ENCODE measurements at places on chromosomes 7 and 10.

DNA sequence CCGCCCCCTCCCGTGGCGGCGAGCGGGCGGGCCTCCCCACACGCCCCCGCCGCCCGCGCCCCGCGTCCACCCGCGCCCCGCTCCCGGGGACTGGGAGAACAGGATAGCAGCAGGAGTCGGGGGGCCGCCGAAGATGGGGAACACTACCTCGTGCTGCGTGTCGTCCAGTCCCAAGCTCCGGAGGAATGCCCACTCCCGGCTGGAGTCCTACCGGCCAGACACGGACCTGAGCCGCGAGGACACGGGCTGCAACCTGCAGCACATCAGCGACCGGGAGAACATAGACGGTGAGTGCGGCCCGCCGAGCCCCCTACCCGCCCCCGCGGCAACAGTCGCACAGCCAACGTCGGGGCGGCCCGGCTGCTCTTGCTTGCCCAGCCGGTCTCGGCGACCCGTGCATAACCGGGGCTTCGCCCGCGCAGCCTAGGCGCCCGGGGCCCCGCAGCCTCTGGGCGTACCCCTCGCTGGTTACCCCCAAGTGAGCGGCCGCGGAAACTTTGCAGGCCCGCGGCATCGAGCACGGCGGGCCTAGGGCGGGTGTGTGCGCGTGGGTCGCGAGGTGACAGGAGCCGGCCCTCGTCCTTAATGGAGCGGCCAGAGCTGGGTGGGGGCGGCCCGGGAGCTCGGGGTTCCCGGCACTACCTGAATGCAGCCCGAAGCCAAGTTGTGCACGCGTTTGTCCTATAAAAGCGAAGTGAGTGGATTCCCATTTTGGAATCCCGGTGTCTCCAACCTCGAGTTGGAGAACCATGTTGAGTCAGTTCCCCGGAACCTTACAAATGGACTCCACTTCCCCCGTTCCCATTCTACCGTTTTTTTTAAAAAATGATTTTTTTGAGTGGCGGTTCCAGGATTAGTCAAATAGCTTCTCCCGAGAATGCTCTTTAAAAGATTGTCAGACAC lies 863 bp downstream of the CCNY start:
- DNase-seq, result no peak

DNA sequence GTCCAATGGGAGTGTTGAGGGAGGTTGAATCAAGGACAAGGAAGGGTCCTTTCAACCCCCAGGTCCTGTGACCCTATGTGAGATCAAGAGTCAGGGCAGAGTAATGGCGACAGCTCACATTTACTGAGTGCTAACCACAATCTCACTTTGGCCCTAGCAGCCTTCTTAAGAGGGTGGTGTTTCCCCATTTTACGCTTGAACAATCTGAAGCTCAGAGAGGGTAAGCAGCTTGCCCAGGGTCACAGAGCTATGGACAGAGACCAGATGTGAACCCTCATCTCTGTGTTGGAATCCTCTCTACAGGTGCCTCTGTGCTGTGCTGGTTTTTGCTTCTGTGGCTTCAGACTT lies 102.0 kb downstream of the GRK5 start:
- DNase-seq, result no peak

DNA sequence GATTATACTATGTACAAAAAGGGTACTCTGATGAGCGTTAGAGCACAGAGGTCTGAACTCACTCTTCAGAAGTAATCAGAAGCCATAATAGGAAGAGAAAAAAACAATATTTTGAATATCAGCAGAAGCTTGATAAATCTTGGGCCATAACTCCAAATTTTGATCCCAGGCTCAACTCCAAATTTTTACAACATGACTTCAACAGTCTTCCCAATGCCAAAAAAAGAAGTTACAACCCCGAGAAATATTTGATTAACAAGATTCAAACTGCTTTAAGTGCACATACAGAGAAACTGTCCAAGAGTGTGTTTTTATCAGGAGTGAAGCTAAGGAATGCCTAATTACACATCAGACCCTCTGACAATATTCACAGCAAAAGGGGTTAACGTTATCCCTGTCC lies 7.5 kb downstream of the MPP7 start:
- DNase-seq, result no peak

DNA sequence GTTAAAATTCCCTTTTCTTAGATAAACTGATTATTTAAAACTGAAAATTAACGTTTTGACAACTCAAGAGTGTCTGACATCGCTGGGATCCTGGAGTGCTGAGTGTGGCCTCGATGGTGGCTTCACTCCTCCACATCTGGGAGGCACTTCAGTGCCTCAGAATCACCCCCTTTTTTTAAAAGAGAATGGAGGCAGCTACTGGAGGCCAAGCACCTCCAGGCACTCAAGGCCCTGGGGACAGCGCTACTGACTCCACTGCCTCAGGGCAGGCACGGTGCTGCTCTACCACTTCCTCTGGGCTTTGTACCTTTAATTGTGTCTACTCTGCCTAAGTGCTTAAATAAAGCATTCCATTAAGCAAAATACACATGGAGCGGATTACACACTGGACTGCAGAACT lies 27.2 kb upstream of the NCAPG2 start:
- no peak for DNase-seq

GRCh38 chr10:62323751-62324150 lies 50.4 kb upstream of the ZNF365 start:
- no peak for DNase-seq

GRCh38 chr10:6014241-6014761 lies 37.0 kb upstream of the IL15RA start:
- DNase-seq, result peak; percentile 1

GRCh38 chr7:42714356-42714755 lies 197.5 kb downstream of the C7orf25 start:
- no peak for DNase-seq

- no peak for DNase-seq
These were observed 51.7 kb upstream of the CYTH3 start for GRCh38 chr7:6323967-6324701.

- DNase-seq, result no peak
These were observed 1.1 kb downstream of the RALA start for GRCh38 chr7:39624442-39624807.

- peak; percentile 38 for DNase-seq
These were observed 4.9 kb upstream of the DNTT start for GRCh38 chr10:96299383-96299782.

DNA sequence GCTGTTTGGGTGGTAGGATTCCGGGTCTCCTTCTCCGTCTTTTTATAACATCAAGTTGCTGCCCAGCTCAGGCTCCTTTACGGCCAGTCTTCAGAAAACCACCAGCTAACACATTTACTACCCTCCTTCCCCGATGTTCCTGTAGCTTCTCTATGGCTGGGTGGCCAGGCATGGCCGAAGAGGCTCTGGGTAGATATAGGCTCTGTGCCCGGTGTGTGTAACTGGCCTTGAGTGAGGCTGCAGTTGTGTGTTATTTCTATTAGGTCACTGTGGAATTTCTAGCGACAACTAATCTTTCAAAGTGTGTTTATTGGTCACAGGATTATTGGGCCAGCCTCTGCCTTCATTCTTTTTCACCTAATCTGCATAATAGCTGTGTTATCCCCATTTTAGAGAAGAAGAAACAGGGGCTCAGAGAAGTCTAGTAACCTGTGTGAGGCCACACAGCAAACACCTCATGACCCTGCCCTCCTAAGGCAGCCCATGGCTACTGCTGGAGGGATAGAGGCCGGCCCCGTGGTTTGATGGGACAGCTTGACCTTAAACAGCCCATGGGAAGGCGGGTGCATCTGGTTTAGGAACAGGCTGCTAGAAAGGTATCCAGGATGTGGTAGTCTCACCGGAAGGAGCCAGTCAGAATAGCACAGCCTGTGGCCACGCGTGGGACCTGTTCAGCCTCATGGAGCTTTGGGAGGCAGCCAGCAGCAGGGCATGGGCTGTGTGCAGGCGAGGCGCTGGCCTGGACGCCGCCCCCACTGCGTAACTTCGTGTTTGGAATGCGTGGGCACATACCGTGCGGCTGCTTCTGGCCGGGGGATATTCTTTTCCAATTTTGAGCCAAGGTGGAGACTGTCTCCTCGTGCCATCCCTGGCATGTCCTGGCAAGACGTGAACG lies 29.7 kb downstream of the HTRA1 start:
- peak; percentile 15 for DNase-seq

DNA sequence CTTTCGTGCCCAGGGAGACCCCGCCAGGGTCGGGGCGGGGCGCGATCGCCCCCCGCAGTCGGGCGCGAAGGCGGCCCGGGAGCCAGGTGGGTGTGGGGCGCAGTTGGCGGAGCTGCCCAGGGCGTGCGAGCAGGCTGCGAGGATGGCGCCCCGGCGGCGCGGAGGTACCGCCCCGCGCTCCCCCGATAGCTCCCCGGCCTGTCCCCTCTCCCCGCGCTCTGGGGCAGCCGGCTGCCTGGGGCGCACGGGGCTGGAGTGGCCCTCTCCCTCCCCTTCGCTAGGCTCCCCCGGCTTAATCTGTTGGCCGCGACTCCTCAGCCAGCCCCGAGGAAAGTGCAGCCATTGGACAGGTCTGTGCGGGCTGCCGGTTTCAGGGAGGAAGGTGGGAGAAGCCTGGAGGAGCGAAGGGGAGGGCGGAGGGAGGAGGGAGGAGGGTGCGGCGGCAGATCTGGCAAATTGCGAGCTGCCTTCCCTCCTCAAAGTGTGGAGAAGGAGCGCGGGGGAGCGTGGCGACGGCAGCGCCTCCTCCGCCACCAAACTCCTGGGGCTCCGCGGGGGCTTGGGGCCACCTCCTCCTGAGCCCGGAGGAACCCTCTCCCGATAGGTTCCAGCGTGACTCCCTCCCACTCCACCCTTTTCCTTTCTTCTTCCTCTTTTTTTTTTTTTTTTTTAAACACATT lies 361 bp upstream of the PLXDC2 start:
- DNase-seq, result peak; percentile 63

DNA sequence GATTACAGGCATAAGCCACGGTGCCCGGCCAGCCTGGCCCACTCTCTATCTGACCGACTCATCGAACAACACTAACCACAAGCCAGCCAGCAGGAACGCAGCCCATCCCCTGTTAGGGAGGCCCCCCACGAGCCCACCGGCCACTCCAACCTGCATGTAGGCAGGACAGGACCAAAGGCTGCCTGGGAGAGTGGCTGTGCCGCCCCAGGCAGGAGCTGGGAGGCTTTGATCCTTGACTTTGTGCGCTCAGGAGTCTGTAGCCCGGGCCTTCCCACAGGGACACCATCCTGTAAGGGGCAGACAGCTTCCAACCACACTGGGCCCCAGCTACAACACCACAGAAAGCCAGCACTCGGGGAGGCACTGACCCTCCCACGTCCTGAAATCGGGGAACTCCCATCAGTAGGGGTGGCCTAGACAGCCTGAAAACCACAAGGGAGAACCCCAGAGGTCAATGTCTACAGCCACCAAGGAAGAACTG lies 29.4 kb downstream of the GRID1 start:
- no peak for DNase-seq

GRCh38 chr10:74548676-74549075 lies 277.7 kb upstream of the KAT6B start:
- no peak for DNase-seq

- DNase-seq, result no peak
These were observed 4.4 kb downstream of the RNF216 start for GRCh38 chr7:5776894-5777660.

GRCh38 chr10:95475827-95476468 lies 85.2 kb downstream of the SORBS1 start:
- no peak for DNase-seq

- no peak for DNase-seq
These were observed 60.2 kb downstream of the VCL start for GRCh38 chr10:74058071-74058470.
